ENCODE measurements at places on chromosomes 1 and 21.

DNA sequence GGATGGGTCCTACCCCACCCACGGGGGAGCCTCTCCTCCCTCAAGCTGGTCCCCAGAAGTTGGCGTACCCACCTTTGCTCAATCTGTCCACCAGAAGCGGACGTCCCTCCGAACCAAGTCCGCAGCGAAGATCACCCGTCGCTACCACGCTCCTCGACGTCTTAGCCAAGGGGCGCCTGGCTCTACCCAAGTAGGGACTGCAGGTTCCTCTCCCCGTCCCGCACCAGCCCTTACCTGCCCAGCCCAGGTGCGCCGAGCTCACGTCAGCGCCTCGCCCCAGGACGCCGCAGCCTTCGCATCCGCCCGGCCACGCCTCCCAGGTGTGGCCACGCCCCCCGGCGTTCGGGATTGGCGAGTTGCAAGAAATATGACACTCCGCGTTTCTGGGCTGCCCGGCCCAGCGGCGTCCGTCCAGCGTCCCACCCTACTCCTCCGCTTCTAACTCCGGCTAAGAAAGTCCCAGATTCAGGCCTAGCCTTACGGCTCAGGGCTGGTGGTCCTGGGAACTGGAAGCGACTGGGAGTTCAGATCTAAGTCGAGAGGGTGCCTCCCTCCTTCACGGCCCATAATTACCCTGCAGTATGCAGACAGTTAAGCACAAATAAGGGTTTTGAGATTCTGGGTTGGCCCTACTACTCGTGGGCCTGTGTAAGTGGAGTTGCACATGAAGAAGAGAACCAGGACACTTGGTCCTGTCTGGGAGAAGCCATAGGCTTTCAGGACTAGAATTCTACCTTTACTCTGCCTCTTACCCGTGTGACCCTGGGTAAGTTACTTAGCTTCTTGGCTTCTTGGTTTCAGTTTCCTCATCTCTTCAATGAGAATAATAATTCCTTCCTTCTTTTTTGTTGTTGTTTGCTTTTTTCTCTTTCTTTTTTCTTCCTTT is at the start of gene IRF6:
Gene IRF6 (minus strand): TSS at position 268 of the 886 bp plus-strand sequence. CDS start 4,729 bp downstream, outside the sequence.
- DNase-seq: peak; percentile 51

- no peak for DNase-seq
Measured at GRCh38 chr1:209549443-209550205, 33.9 kb upstream of the CAMK1G start.

DNA sequence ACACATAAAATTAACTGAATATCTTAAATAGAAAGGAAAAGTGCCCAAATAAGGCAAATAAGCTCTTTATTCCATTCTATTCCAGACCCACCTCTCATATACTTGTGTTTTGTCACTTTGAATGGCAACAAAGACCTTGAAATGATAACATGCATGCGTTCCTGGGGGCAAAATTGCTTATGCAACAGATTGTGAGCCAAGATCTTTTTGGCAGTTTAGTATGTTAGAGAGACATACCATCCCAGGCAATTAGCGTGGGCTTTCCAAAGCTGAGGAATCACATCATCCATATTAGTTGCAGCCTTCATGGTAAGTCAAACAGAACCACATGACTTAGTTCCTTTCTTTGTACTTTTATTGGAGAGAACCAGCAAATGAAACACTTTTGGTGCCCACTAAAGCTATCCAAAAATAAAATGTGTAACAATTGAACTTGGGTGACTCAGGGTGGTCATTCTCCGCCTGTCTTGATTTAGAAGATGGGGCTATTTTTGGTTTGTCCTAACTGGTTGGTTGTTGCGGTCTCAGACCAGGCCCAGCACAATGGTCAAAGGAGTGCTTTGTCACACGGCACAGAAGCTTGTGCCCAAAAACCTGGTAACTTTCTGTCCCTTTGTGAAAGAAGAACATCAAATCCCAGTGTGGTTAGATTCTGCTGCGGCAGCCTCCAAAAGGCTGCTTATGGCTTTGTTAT is 68.7 kb upstream of the ATF3 start:
- no peak for DNase-seq

GRCh38 chr1:199081739-199082138 is 442.9 kb downstream of the PTPRC start:
- DNase-seq: no peak

GRCh38 chr1:45014321-45015028 is 2.4 kb downstream of the UROD start:
- peak; percentile 60 for DNase-seq

- DNase-seq: no peak
Measured at GRCh38 chr1:226784081-226785049, 45.3 kb upstream of the ITPKB start.

- no peak for DNase-seq
Measured at GRCh38 chr1:109292364-109292763, 9.4 kb upstream of the PSRC1 start.

DNA sequence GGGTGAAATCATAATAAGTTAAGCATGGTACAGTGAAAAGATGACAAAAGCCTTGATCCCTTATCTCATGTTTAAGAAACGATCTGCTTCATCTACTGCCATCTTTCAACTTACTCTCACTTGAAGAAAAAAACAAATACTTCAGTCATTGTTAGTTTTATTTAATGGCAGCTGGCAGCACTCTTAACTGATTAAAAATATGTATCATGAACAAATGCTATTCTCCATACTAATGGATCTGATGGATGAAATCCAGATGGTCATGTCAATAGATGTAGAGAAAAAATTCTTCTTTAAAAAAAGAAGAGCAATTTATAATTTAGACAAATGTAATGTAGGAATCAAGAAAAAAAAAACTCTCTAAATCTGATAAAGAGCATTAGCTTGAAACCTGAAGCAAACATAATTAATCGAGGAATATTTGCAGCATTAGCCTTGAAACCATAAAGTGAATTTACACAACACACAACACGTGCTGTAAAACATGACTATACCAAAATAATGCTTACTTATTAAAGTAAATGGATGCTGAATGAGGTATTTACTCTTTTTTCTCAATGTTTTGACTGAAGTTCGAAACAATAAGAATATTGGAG is 579.0 kb upstream of the ADAMTS5 start:
- no peak for DNase-seq

DNA sequence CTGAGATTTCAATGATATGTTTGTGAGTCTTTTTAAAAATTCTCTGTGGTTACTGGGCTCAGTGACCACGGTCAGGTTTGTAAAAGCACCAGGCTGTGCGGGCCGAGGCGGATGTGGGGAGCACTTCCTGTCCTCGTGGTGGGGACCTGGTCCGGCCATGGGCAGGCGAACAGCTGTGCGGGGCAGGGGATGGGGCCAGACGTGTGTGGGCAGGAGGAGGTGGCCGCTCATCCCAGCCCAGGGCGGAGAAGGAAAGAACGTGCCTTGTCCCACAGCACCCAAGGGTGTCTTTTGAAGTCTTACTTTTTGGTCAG is 5.2 kb upstream of the OXCT2 start:
- DNase-seq: no peak

DNA sequence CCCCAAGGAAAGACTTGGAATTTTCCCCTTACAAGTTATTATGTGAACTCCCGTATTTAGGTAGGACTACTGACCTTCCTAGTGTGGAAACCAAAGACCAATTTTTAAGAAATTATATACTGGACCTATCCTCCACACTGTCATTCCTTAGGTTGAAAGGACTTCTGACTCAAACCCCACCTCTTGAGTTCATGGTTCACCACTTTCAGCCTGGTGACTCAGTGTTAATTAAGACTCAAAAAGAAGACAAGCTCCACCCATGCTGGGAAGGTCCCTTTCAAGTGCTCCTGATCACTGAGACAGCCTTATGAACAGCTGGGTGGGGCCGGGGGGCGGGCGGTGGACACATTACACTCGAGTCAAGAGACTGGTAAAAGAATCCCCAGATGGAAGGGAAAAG is 113.2 kb downstream of the LRRC53 start:
- no peak for DNase-seq

GRCh38 chr1:50098591-50099021 is 10.1 kb upstream of the ELAVL4 start:
- no peak for DNase-seq

GRCh38 chr1:181801617-181802016 is 259.9 kb downstream of the ZNF648 start:
- no peak for DNase-seq

- DNase-seq: no peak
Measured at GRCh38 chr1:244559561-244559960, 93.4 kb upstream of the DESI2 start.

- no peak for DNase-seq
Measured at GRCh38 chr21:38956856-38957571, 151.3 kb downstream of the ETS2 start.

DNA sequence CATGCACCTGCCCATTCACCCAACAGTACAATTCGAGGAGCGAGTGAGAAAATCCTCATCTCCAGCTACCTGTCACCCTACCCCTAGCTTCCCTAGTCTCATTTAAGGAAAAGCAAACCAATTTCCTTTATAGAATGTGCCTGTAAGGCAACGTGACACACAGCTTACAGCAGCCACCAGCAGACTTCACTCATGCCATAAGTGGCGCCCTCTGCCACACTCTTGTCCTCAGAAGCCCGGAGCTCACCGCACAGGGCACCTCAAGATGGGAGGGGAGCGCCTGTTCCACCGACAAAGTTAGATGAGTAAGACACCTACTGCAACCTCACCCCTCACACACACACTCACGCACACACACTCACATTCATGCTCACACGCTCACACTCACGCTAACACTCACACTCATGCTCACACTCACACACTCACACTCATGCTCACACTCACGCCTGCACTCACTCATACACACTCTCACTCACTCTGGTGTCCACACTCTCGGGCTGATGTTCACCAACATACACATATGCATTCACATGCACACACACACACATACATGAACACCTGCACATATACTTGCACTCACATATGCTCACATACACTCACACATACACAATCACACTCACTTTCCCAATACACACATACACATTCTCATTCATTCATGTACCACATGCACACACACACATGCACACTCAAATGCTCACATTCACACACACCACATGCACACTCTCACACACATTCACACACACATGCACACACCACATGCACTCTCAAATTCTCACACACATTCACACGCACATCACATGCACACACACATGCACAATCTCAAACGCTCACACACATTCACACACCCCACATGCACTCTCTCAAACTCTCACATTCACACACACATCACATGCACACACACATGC is 170.7 kb downstream of the PSMG1 start:
- no peak for DNase-seq

GRCh38 chr1:53811414-53811851 is 26.7 kb downstream of the NDC1 start:
- DNase-seq: no peak

DNA sequence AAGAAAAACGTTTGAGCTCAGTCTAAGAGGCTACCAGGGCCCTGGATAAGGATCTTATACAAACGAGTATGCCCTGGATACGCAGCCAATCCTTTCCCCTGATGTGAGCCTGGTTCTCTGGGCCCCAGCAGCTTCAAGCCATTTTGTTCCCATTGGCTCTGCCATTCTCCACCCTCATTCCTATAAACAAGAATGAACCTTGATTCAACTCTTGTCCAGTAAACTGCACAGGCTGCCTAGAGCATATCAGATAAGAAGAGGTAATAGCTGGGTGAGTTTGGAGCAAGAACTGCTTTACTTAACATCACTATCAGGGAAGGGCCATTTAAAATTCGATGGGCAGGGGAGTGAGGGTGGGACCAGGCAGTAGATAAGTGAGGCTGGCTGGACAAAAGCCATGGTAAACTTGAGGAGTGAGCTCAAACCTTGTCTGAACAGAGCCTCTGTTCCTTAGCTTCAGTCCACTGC is 11.3 kb downstream of the BTG2 start:
- no peak for DNase-seq

- peak; percentile 19 for DNase-seq
Measured at GRCh38 chr1:112904071-112904830, 51.7 kb downstream of the SLC16A1 start.

DNA sequence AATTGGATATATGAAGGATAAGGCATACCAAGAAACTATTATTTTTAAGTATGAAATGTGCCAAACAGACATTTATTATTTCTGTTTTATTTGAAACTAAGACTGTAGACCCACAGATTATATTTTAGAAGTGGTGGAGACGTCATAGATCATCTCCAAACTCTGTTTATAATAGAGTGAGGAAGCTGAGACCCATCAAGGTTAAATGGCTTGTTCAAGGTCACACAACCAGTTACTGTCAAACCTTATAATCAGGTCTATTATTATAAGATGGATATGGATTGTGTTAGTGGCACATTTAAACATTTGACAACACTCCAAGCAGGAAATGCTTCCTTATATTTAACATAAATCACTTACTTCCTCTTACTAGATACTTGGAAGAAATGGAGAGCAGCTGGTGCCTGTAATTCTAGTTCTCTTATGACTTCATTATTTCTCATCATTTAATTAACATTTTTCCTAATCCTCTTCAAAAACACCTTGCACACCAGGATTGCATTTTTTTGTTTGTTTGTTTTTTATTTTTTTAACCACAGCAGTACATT is 117.0 kb downstream of the NEK7 start:
- DNase-seq: no peak

GRCh38 chr1:117574161-117574835 is 31.6 kb upstream of the TENT5C start:
- no peak for DNase-seq

Measured in stimulated activated CD4-positive, alpha-beta T cell treated with anti-CD3 and anti-CD28 coated beads, Interleukin-1b, Interleukin-23, amount 100 ng/mL, for 1 hour (primary cell).